Right cardiac atrium (tissue), 5 donors: ENCODE measurements at places on chromosomes 7 and 10. TPM values are rescaled to one million over a fixed set of nuclear protein-coding genes. Genes with fewer than 3 reads are reported as not detected.

DNA sequence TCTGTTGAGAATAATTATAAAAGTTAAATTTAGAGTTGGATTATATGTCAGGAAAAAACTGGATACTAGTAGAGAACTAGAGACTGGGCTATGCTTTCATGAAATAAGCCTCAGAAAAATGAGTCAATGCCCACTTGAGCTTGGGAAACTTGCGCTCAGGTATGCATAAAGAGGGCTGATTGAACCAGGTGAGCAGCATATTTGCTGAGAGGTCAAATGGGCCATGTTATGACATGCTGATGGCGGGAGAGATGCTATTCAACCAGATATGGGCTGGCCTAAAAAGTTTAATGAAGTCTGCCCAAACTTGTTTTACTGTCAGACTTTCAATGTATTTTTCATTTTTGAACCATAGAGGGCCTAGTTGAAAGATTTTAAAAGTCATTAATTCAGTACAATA lies 837.6 kb upstream of the GHITM start:
- DNase-seq = no peak

GRCh38 chr7:133320891-133321290 lies 68.0 kb downstream of the EXOC4 start:
- DNase-seq = no peak

- no peak for DNase-seq
These were observed 970 bp downstream of the TAS2R60 start for GRCh38 chr7:143444063-143444782.

DNA sequence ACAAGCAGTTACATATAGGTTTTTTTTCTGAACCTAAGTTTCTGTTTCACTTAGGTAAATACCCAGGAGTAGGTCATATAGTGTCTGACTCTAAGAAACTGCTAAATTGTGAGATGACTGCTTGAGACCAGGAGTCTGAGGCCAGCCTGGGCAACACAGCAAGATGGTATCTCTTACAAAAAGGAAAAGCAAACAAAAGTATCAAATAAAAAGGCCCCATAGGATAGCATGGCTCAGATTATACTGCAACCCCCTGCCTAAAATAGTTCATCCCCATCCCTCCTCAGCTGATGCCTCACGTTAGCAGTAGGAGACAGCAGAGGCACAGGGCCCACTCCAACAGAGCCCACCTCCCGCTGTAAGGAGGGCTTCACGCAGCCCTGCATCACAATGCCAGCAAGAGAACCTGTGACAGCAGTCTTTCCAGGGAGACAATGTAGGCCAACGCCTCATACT lies 90.3 kb downstream of the SRPK2 start:
- no peak for DNase-seq

DNA sequence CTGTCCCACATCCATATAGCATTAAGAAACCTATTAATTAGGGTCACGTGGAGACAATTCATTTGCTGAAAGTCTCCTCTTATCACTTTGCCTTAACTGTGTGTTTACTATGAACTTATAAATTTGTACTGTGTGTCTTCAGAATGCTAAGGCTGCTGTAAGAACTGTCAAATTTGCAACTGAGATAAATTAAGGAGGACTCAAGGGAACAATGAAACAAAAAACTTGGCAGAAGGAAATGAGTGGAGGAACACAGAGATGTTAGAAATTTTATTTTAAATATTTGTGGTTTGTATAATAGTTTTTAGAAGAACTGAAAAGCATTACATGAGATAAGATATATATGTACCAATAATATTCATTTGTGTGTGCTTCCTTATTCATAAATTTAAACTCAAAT lies 1005.3 kb upstream of the SORCS1 start:
- DNase-seq = no peak

DNA sequence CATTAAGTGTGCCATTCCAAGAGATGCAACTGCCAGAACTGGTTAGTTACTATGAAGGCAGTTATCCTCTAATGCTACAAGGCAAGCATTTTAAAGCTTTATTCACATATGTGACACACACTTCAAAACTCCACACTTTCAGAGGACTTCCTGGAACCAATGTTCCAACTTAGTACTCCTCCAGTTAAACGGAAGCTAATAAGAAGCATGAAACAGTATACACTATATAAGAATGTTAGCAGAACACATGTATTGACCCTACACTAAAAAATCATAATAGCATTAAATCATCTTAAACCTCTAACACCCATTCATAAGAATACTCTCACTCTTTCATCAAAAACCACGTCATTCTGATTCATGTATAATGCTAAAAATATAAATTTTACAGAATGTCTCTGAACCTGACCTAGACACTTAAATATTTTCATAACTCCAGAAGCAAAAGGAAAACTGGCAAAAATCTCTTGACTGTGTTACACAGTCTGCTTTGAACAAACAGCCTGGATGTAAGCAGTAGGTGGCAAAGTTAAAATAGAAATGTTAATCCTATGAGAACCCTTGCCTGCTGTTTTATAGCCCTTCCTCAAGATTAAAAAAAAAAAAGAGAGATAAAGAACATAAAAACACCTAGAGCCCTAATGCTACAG lies 135.0 kb downstream of the SEMA3C start:
- no peak for DNase-seq

GRCh38 chr10:127009366-127009765 lies 104.1 kb downstream of the DOCK1 start:
- no peak for DNase-seq

DNA sequence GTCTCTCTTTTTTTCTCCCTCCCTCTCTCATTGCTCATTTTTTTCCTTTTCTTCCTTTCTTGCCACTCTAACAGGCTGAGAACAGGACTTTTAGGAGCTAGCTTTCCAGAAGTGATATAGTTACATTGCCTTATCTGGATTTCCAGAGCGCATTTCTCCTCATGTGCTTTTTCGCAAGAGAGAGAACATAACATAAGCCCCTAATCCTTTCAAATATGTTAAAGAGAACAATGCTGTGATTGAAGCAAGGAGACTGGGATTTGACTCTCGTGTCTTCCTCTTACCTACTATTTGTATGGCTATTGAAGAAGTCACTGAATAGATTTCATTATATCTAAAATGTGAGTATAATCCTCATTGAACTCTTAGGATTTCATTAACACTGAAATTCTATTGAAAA lies 101.2 kb upstream of the PRPS1L1 start:
- no peak for DNase-seq

WEE2 gene
- not detected for total RNA-seq

RBM20 gene
- 81.9 TPM for total RNA-seq
